ENCODE measurements at places on chromosomes 16 and 17. TPM values are rescaled to one million over a fixed set of nuclear protein-coding genes. Genes with fewer than 3 reads are reported as not detected.

The CMTM3 gene
- 19.0 TPM for total RNA-seq

The STAC2 gene
- 0.04 TPM for total RNA-seq

The ABCA9 gene
- 13.4 TPM for total RNA-seq

The ZNF469 gene
- total RNA-seq: 4.4 TPM

The PABPN1L gene
- 0.04 TPM for total RNA-seq

The CLDN9 gene
- total RNA-seq: 0.40 TPM

The SLC12A3 gene
- 0.04 TPM for total RNA-seq

The TCAP gene
- 286 TPM for total RNA-seq
